Mesothelial cell of epicardium (in vitro differentiated cells): ENCODE measurements at places on chromosomes 1 and 21.

DNA sequence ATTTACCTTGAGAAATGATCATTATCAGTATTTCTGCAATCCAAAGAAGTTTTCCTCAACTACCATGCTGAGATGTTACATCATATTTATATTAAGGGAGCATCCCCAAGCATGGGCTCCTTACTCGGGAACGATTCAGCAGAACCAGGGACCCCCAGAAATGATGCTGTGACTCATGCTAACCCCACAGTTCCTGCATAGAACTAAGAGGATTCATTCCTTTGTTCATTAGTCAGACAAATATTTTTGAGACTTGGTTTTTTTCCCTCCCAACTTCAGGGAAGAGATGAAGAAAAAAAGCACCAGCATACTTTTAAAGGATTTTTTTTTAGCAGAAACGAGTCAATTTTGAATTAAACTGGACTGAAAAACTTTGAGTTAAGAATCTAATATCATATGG, 49.2 kb upstream of the COL24A1 start:
- no peak overlapping the region for H3K27ac ChIP-seq
- H3K27me3 ChIP-seq: peaks cover 6% of the 10 kb centered on the region
- H3K4me1 ChIP-seq: no peaks in the 10 kb centered on the region
- no peaks in the 10 kb centered on the region for H3K36me3 ChIP-seq

GRCh38 chr1:50774759-50775351, 185.2 kb downstream of the FAF1 start:
- H3K4me3 ChIP-seq: no peak overlapping the region
- no peaks in the 10 kb centered on the region for H3K4me1 ChIP-seq
- no peak overlapping the region for H3K27ac ChIP-seq
- H3K27me3 ChIP-seq: no peaks in the 10 kb centered on the region
- DNase-seq: no peak

GRCh38 chr1:15950763-15951295, 25.1 kb downstream of the ZBTB17 start:
- no peak for DNase-seq
- H3K36me3 ChIP-seq: peaks cover 19% of the 10 kb centered on the region
- peak overlapping the region; percentile 71 for H3K27ac ChIP-seq
- peaks cover 44% of the 10 kb centered on the region for H3K4me1 ChIP-seq
- peak overlapping the region; percentile 32 for H3K4me3 ChIP-seq
- no peaks in the 10 kb centered on the region for H3K27me3 ChIP-seq

GRCh38 chr1:233904633-233905415, at the start of gene SLC35F3:
Gene SLC35F3 (plus strand): TSS chr1:233904676.
- peak; percentile 35 for DNase-seq
- H3K27me3 ChIP-seq: peaks cover 88% of the 10 kb centered on the region
- no peaks in the 10 kb centered on the region for H3K36me3 ChIP-seq

GRCh38 chr1:59136541-59137275, 160.2 kb upstream of the FGGY start:
- peaks cover 28% of the 10 kb centered on the region for H3K4me1 ChIP-seq
- H3K4me3 ChIP-seq: no peak overlapping the region
- no peak overlapping the region for H3K27ac ChIP-seq

- H3K36me3 ChIP-seq: no peaks in the 10 kb centered on the region
- no peaks in the 10 kb centered on the region for H3K27me3 ChIP-seq
- no peak overlapping the region for H3K4me3 ChIP-seq
Observed at GRCh38 chr1:54565113-54565501, 17.1 kb downstream of the ACOT11 start.

DNA sequence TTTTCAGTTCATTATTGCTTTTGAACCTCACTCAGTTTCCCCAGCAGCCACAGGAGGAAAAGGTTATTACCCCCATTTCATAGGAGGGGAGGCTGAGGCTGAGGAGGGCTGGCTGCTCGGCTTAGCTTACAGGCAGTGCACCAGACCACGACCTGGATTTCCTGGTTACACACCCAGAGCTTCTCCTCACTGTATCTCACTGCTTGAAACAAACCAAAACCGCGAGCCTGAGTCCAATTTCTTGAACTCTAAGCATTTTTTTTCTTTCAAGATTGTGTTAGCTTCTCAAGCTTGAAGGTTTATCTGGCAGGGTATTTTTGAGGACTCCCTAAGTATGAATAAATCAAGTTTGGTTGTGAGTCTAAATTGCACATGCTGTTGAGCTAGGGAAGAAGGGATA, 188.9 kb upstream of the EDN2 start:
- H3K27me3 ChIP-seq: no peaks in the 10 kb centered on the region
- peak overlapping the region; percentile 97 for H3K27ac ChIP-seq
- H3K4me3 ChIP-seq: no peak overlapping the region
- DNase-seq: no peak

- peaks cover 20% of the 10 kb centered on the region for H3K27me3 ChIP-seq
- no peaks in the 10 kb centered on the region for H3K4me1 ChIP-seq
- no peak overlapping the region for H3K4me3 ChIP-seq
- H3K36me3 ChIP-seq: no peaks in the 10 kb centered on the region
Observed at GRCh38 chr1:14142397-14143100, 442.6 kb downstream of the PRDM2 start.

DNA sequence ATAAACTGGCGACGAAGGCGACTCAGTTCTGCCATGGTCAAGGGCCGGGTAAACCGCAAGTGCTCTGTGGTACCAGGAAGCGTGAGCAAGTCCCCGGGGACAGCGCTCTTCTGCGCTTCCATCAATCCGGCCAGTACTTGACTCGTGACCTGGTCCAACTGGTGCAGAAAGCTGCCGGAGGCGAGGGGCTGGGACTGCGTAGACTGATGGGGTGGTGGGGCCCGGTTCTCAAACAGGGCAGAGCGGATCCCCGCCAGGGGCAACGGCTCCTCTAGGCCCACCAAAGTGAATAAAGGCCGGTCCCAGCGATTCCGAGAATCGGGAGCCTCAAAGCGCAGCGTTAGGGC, 852 bp downstream of the KTI12 start:
- peak; percentile 50 for DNase-seq
- H3K4me3 ChIP-seq: peak overlapping the region; percentile 93
- H3K27ac ChIP-seq: peak overlapping the region; percentile 96
- peaks cover 5% of the 10 kb centered on the region for H3K36me3 ChIP-seq
- peaks cover 29% of the 10 kb centered on the region for H3K4me1 ChIP-seq
- H3K27me3 ChIP-seq: no peaks in the 10 kb centered on the region

GRCh38 chr1:148160343-148161052, 8.4 kb upstream of the NBPF11 start:
- H3K27me3 ChIP-seq: peaks cover 3% of the 10 kb centered on the region
- H3K27ac ChIP-seq: no peak overlapping the region
- H3K4me3 ChIP-seq: no peak overlapping the region
- H3K36me3 ChIP-seq: peaks cover 3% of the 10 kb centered on the region

DNA sequence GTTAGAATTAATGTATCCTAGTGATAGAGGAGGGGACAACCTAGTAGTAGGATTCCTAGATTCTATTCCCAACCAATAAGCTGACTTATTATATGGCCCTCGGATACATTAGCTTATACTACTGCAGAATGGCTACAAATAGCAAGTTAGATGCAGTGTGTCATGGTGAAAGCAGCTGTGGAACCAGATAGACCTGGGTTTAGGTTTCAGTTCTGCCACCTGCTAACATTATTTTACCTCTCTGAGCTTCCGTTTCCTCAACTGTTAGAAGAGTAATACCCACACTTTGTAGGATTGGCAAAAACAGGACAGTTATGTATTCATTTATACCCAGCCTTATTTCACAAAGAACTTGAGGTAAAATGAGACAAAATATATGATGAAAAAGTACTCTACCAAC, 21.6 kb upstream of the MAGOH start:
- no peak overlapping the region for H3K4me3 ChIP-seq
- no peaks in the 10 kb centered on the region for H3K4me1 ChIP-seq
- H3K27ac ChIP-seq: no peak overlapping the region
- no peaks in the 10 kb centered on the region for H3K27me3 ChIP-seq
- DNase-seq: no peak

DNA sequence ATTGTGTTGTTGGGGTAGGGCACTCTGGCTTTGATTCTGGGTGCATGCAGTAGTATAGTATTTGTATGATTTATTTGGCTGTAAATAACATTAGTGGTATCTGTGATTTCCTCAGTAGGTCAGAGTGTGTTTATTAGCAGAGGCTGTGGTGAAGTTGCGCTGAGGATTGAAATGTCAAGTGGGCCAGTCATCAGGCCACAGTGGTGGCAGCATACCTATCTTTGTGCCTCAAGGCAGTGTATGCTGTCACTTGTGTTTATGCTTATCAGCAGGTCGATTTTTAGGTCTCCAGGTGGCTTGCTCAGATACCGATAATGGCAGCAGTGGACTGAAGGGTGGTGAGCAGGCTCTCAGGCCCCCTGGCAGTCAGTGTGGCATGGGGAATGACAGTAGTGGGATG, 11.3 kb downstream of the LY9 start:
- DNase-seq: no peak
- no peaks in the 10 kb centered on the region for H3K27me3 ChIP-seq
- H3K27ac ChIP-seq: no peak overlapping the region
- peaks cover 9% of the 10 kb centered on the region for H3K36me3 ChIP-seq
- no peak overlapping the region for H3K4me3 ChIP-seq
- peaks cover 33% of the 10 kb centered on the region for H3K4me1 ChIP-seq

DNA sequence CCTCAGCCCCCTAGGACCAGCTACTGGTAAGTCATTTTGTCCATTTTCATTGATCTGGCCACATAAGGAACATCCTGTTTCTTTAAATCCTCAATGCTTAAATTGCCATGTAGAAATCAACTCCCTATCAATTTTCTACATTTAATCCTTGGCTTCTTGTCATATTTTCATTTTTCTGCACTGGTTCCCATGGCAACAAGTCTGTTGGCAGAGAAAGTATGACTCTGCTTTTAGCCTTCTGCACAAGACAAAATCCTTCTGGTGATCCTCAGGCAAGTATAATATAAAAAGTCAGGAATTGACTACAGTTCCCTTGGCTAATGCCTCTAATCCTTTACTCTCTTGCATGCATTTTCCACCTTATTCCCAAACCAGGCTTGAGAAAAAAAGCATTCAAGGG, 65.0 kb downstream of the LRRC40 start:
- H3K27ac ChIP-seq: peak overlapping the region; percentile 20
- peaks cover 10% of the 10 kb centered on the region for H3K4me1 ChIP-seq
- no peak overlapping the region for H3K4me3 ChIP-seq
- DNase-seq: no peak

DNA sequence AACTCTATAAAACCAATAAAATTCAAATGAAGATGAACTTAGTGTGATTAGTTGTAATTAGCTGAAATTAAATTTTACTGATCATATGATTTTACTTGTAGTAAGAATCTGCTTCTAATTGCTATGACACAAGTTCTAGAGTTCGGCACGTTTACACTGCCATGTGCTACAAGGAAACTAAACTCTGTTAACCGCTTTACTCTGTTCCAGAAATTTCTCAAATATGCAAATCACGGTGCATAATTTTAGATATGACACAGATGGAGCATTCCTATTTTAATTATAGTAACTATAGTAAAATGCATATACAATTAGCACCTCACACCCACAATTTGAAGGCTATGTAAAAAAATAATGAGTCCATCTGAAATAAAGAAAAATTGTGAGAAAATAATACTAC, 14.8 kb downstream of the HEATR1 start:
- no peak overlapping the region for H3K27ac ChIP-seq
- peaks cover 36% of the 10 kb centered on the region for H3K36me3 ChIP-seq
- no peaks in the 10 kb centered on the region for H3K27me3 ChIP-seq
- H3K4me1 ChIP-seq: no peaks in the 10 kb centered on the region
- no peak for DNase-seq

DNA sequence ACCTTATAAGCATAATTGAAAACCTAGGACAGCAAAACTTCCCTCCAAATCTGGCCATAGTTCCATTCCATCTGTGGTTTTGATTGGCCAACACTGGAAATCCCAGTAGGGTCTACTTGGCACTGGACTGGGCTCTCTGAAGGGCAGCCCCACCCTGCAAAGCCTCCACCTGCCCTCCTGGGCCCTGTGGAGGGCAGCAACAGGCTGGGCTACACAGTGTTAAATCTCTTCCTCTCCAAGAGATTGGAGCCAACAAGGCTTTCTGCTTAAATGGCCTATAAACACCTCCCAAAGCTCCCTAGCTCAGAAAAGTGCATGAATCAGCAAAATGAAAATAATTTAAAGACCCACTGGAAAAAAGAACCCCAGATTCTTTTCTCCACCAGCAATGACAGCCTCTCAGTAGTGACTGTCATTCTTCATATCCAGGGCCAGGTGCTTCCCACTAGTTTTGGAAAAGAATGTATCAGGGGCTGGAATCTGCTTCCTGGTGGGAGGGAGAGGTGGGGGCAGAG, 58.5 kb downstream of the BEND5 start:
- no peak for DNase-seq
- no peak overlapping the region for H3K27ac ChIP-seq

DNA sequence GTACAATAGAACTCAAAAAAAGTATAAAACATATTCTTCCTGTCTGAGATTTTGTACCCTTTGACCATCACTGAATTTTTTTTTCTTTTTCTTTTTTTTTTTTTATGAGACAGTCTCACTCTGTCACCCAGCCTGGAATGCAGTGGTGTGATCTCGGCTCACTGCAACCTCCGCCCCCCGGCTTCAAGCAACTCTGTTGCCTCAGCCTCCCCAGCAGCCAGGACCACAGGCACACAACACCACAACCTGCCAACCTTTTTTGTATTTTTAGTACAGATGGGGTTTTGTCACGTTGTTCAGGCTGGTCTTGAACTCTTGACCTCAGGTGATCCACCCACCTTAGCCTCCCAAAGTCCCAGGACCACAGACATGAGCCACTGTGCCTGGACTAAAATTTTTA, 10.4 kb downstream of the SDCCAG8 start:
- H3K36me3 ChIP-seq: peaks cover 2% of the 10 kb centered on the region
- H3K27ac ChIP-seq: no peak overlapping the region
- DNase-seq: no peak
- peaks cover 57% of the 10 kb centered on the region for H3K4me1 ChIP-seq

DNA sequence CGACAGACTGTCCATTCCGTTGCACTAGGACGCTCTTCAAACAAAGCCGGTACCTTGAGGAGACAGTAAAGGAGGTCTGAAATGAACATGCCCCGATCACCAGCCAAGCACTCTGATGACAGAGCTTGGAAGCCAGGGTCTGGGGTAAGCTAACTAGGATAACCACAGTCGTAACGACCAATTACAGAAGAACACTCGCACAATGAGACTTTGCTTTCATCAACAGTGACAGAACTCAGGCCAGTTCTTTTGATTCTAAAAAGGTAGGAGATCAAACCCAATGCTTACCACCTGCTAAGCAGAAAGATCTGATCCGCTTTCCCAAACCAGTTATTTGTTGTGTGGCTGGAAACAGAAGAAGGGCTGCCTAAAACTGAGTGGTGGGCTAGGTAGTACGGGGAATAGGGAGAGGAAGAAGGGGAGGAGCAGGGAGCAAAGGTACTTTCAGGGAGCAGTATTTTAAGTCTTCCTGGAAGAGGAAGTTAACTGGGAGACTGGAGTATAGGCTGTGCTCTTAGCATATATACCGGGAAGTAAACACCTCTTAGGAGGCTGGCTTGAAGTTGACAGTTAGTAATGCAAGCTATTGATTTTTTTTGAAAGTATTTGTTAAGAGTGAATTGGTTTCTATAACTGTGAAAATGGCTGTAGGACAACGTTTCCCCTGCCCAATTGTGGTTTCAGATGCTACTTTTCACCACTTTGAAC, 38.4 kb downstream of the UCK2 start:
- no peak overlapping the region for H3K27ac ChIP-seq
- H3K27me3 ChIP-seq: no peaks in the 10 kb centered on the region
- peaks cover 2% of the 10 kb centered on the region for H3K36me3 ChIP-seq

- peaks cover 39% of the 10 kb centered on the region for H3K27me3 ChIP-seq
- no peak for DNase-seq
- H3K27ac ChIP-seq: no peak overlapping the region
- H3K4me1 ChIP-seq: peaks cover 34% of the 10 kb centered on the region
- no peaks in the 10 kb centered on the region for H3K36me3 ChIP-seq
Observed at GRCh38 chr1:87154384-87154783, 174.3 kb upstream of the LMO4 start.
